ENCODE measurements at places on chromosomes 11 and 22. TPM values are rescaled to one million over a fixed set of nuclear protein-coding genes. Genes with fewer than 3 reads are reported as not detected.

DNA sequence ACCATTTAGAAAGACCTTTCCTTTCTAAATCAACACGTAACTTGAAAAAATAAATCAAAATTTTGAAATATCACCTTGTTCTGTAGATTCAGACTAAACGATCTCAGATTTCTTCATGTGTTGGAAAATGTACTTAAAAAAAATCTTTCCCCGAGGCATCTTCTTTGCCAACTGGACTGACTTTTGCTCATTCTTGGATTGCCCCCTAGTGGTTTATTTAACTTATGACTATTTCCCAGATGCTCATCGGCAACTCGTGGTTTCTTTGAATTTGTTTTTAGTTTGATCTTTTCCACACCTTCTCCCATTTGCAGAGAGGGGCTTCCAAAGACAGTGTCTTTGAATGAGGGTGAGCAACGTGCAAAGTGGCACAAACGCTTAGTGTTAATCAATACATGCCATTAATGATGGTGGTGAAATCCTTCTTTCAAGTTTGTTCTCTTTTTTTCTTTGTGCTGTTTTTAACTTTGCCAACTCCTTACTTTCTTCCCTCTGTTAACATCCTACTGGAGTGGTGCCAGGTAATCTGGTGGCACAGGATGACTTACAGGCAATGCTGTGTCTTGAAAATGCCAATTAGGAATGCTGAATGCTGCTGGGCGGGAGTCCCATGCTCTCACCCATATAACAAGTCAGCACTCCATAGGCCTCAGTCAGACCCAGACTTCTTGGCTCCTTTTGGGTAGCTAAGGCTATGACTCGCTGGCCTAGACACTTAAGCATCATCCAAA lies 18.3 kb downstream of the PRSS23 start:
- no peak for DNase-seq

- no peak for DNase-seq
These were observed 143.9 kb downstream of the WNT7B start for GRCh38 chr22:45832959-45833580.

DNA sequence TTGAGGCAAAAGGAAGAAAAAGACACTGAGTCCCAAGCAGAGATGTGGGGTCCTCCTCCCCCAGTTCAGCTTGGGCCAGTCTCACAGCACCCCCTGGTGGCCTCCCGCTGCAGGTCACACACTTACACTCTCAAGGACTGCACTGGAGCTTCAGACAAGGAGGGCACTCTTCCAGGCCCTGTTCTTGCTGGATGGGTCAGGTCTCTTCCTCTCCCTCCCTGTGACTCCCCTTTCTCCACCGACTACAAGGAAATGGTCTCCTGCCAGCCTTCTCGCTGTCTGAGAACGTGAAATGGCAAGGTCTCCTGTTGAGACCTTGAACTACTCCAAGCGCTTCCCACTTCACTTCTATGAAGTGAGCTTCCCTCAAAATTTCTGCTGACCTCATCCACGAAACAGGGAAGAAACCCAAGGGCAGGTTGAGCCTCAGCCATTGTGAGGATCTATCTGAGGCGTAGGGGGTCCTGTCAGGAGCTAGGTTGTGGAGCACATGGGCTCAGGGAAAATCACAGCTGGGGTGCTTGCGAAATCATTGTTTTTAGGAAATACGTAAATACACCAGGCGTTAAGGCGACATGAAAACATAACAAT lies 11.2 kb upstream of the IGLL1 start:
- DNase-seq, result peak; percentile 76

DNA sequence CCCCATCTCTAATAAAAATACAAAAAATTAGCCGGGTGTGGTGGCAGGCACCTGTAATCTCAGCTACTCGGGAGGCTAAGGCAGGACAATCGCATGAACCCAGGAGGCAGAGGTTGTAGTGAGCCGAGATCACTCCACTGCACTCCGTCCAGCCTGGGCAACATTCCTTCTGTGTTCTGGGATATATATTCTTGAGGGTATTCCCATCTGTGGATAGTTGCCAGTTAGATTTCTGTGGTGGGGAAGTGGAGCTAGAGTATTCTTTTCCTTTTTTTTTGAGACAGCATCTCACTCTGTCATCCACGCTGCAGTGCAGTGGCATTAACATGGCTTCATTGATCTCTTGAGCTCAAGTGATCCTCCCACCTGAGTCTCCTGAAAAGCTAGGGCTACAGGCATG lies 9.1 kb upstream of the ZNF74 start:
- no peak for DNase-seq

- DNase-seq, result no peak
These were observed 26.7 kb upstream of the P2RY6 start for GRCh38 chr11:73245461-73245860.

GRCh38 chr11:117980280-117980679 lies 5.9 kb upstream of the IL10RA start:
- DNase-seq, result no peak

GRCh38 chr11:71563406-71563805 lies 2.0 kb upstream of the KRTAP5-10 start:
- no peak for DNase-seq

GRCh38 chr11:119758291-119758690 lies 29.3 kb upstream of the NECTIN1 start:
- no peak for DNase-seq

DNA sequence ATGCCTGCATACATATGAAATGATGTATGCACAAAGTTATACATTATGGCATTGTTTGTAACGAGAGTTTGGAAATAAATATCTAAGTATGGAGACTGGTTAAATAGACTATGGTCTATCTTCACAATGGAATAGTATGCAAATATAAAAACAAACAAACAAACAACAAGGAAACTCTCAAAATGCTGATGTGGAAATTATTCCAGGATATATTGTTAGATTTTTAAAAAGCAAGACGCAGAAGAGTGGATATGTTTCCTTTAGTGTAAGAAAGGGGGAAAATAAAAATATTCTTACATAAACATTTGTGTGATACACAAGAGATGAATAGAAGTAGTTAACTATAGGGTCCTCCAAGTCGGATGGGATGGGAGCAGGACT lies 10.8 kb upstream of the CRKL start:
- no peak for DNase-seq

OR52E8 gene
- total RNA-seq, result not detected

IRF7 gene
- 13.8 TPM for total RNA-seq

NOX4 gene
- total RNA-seq, result 4.9 TPM

H19 gene
- total RNA-seq, result 380 TPM

Data from right cardiac atrium (tissue), 5 donors.